ENCODE measurements at places on chromosomes 1 and 21.
A peak's percentile ranks its signal among the peaks of the same experiment; 100 is the strongest.

DNA sequence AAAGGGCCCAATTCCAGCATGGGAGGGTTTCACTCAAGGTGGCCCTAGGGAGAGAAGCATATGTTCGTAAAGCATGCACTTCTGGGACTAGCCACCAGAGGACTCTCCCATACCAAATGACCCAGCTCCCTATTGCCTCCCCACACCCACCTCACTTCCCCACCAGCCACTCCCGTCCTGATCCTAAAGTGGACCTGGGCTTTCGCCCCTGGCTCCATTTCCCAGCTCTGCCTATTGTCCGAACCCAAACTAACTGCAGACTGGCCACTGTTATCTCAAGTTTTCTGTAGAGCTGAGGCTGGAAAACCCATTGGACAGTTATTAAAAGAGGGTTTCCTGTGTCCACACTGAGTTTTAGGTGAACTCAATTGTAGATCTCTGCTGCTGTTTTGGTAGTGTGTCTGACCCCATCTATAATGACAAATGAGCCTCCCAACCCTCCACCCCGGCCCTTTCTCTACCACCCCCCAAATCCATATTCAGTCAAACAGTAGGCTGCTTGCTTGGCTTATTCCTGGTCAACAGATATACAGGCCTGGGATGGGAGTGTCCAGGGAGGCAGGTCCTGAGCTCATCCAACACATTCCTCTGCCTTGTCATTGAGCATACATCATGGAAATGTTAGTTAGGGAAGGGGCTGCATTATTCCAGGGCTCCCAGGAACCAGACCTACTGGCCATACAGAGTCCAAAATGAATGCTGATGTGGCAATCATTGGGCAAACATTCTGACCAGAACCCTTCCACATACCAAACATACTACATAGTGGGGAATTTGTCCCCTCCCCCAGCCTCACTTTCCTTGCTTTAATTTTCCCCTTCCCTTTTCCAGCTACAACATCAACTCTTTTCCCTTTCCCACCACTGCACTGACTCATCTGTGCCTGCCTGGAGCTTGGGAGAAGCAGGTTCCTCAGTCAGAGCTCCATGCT, 59.2 kb downstream of the ABCA4 start:
- no peak for DNase-seq

- DNase-seq: no peak
Observed at GRCh38 chr1:152009691-152010090, 16.0 kb upstream of the S100A10 start.

DNA sequence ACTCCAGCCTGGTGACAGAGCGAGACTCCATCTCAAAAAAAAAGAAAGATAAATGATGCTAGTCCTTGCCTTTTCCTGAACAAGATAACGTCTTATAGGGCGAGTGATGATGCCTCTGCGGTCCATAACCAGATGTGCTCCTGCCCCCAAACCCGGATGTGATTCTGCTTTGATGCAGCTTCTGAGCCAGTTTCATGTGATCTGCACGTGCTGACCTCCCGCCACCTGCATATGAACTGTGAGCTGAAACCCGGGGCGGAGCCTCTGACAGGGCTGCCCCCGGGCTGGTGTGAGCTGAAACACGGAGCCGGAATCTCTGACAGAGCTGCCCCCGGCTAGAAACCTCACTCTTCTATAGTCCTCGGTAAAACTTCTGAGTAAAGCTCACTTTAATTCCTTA, 1.3 kb downstream of the KRTAP12-4 start:
- no peak for DNase-seq

DNA sequence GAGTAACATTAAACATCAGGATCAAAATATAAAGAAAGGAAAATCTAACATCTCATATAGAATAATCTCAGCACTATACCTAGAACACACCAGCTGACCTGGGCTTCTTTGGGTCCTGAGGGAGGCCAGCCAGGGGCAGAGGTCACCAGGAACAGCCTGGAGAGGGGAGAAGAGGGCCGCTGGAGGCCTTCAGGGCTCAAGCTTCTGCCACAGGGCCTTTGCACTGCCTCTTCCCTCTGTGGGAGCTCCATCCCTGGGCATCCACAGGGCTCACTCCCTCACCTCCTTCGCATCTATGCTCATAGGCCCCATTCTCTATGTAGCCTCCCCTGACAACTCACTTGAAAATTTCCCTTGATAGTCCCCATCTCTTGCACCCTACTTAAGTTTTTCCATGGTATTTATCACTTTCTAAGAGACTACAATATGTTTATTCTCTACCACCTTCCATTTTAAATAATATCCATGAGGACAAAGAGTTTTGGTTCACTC, 73.9 kb downstream of the HIVEP3 start:
- no peak for DNase-seq

- DNase-seq: peak; percentile 47
Observed at GRCh38 chr1:184386312-184387068, at the start of gene C1orf21. TSS of gene C1orf21 (plus strand) at chr1:184387029. CDS start at chr1:184477510, 90,481 bp downstream.

GRCh38 chr1:65992165-65992821, 199.6 kb downstream of the PDE4B start:
- no peak for DNase-seq

DNA sequence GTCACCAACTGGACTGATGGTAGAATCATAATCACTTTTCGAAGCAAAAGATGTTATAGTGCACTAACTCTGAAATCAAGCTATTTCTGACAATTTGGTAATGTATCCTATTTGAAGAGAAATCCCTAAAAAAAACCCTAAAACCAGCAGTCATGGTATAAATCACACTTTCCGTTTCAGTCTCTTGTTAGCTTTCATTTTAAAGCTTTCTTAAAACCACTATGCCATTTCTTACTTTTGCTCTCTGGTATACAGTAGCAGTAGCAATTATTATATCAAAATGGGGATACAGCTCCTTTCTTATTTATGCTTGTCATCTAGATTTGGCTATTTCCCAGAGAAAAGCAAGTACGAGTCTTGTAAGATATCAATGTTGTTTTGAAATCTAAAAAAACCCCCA, 323.3 kb downstream of the KCTD3 start:
- no peak for DNase-seq

- no peak for DNase-seq
Observed at GRCh38 chr1:41456847-41457540, 27.5 kb downstream of the EDN2 start.
